Fibroblast of lung (primary cell): ENCODE measurements at places on chromosomes 11 and 22.

DNA sequence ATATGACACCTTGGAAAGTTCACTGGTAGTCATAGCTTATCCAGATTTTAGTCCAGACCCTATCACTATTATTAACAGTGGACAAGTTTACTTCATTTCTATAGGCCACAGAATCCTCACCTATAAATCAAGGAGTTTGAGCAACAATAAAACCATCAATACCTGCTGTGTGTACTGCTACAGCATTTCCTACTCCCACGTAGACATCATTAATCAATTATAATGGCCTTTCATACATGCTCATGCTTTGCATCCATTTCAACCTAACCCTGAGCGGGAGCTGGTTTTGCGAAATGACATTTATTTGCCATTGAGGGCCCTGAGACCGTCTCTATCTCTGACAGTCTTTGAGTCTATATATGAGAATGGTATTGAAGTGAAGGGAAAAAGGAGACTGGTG lies 312.3 kb downstream of the FAT3 start:
- DNase-seq, result no peak

DNA sequence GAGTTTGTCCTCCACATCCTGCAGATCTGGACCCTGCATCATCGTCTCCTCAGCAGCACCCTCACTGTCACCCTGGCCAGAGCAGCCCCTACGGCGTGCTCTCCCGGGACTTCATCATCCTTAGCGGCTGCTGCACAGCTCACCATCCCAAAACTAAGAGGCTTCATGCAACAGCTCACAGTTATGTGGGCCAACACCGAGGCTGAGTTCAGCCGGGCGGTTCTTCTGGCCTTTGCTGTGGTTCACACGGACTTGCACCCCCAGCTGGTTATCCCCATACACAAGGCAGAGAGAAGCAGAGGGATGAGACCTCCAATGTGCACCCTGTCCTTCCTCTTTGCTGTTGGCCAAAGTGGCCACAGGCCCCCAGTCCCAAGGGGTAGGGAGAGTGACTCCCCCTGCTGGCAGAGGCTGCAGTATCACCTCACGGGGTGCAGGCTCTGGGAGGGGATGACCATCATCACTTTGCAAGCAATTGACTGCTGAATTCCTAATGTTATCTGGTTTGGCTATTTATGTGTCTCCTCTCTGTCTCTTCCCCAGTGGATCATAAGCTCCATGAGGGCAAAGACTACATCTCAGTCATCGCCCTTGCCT lies 276.8 kb downstream of the BRD1 start:
- no peak for DNase-seq

- peak; percentile 83 for DNase-seq
Measured at GRCh38 chr22:45496451-45496941, 6.2 kb upstream of the FBLN1 start.

GRCh38 chr22:35735542-35735941 lies 17.9 kb downstream of the APOL5 start:
- DNase-seq, result no peak

DNA sequence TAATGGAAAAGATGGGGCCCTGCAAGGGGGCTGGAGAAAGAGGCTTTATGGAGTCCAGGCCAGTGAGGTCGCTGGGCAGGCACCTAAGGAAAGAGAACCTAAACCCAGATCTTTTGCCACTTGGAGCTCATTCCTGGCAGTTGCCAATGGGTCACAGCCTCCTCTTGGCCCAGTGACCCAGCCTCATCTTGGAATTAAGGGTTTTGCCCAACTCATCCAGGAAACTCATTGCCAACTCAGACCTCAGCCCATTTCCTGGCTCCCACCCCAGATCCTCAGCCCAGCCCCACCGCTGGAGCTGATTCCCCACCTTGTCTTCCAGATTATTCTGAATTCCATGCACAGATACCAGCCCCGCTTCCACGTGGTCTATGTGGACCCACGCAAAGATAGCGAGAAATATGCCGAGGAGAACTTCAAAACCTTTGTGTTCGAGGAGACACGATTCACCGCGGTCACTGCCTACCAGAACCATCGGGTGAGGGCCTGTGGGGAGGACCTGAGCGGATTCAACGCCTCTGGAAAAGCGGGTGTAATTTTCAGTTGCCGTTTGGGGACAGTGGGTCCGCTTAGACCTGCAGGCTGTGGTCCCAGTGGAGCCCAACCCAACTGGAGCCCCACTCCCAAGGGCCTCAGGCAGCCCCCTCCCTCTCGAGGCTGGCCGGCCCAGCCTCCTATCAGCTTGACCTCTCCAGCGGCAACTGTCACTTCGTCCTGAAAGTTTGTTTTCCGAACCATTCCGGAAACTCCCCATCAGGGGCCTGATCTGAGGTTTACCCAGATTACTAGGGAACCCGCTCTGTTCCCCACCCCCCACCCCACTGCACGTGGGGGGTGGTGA lies 4.3 kb downstream of the TBX1 start:
- DNase-seq, result no peak

- DNase-seq, result peak; percentile 65
Measured at GRCh38 chr11:28529540-28530410, 421.6 kb downstream of the METTL15 start.
